ENCODE measurements at places on chromosomes 3 and 15.

DNA sequence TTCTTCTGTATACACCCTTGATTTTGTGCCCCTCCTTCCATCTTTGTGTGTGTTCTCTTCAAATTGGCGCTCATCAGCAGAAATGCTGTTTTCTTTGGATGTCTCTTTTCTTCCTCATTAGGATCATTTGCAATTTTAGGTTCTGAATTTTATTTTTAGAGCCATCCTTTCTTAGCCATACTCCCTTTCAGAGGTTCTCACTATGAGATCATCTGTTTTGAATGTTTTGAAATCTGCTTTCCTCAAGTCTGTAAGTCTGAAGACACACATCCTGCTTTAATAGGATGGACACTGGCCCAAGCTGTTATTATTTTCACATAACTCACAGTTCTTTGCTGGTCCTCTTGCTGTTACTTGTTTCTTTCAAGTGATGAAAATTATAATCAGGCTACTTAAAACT, 124.8 kb downstream of the BDH1 start:
- no peak for DNase-seq

DNA sequence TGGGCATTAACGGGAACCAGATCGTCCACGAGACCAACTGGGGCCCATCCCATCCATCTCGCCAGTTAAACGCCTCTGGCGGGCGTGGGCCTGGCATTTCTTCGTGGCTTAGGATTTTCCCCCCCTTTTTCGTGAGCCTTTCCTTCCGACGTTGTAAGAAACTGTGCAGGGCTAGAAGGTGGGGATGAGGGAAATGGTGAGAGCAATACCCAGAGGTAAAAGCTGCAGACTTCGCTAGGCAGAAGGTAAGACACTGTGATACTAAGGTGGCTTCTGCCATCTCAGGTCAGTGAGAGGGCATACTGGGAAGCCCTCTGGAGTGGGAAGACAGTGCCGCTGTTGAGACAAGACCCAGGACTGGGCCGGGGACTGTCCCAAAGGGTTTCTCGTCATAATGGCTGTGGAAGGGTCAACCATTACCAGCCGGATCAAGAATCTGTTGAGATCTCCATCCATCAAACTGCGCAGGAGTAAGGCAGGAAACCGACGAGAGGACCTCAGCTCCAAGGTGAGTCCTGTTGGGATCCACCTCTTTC, 666 bp downstream of the MAPKBP1 start:
- DNase-seq = peak; percentile 7

DNA sequence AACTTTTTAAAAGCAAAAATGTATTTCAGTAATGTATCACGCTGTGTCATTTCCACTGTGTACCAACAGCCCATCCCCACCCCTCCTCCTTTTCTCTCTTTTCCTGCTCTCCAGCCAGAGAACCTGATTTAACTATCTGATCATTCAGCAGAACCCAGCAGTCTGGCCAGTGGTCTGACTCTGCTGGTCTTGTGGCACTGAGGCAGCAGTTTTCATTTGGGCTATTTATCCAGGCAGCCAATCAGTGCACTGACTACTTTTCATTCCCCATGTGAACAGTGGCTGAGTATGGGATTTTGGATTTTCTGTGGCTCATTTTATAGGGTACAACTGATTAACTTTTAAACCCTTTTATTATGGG, 56.3 kb downstream of the GPR171 start:
- DNase-seq = no peak

- no peak for DNase-seq
Observed at GRCh38 chr3:10560060-10560861, 54.9 kb upstream of the ATP2B2 start.

- DNase-seq = no peak
Observed at GRCh38 chr3:70822669-70823068, 510.2 kb upstream of the MDFIC2 start.

GRCh38 chr3:49411535-49411967, 225 bp downstream of the RHOA start:
- peak; percentile 56 for DNase-seq

GRCh38 chr3:190840146-190840545, 22.3 kb downstream of the GMNC start:
- no peak for DNase-seq

GRCh38 chr3:134552784-134553183, 66.9 kb downstream of the CEP63 start:
- no peak for DNase-seq

DNA sequence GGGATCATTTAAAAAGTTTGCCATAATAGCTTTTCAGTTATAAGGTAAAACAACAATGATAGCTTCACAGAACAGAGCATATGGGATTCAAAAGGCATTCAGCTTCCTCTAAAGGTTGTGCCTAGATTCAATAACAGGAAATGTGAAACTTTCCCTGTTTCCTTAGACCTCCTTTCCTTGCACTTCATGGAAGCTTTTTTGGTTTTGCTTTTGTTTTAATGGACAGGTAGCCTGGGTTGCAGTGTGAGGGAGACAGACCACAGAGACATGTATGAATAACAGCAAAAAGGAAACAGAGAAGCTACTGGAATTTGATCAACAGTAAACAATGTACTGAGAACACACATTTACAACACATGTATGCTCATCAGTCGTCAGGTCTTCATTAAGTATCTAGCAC, 2.3 kb upstream of the TNFAIP8L3 start:
- DNase-seq = no peak

DNA sequence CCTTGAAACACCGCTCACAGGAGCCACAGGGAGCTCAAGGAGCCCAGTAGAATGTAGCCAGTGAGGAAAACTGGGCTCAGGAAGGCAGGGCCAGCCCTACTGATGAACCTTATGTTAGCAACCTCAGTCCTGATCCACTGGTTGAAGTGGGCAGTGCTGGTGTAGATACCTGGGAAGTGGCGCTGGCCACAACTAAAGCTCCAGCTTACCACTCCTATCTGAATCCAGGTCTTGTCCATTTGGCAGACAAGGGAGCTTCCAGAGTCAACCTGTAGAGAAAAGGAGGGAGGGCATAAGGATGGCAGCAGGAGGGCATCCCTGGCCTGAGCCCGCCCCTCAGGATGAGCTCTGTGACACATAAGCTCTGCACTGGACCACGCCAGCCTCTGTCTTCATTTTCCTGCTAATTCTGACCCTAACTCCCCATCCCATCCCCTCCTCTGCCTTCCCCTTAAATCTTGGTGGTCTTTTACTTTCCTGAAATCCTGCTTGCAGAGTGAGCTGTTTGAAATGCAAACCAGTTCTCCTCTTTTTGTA, 2.1 kb upstream of the PRSS50 start:
- DNase-seq = no peak

DNA sequence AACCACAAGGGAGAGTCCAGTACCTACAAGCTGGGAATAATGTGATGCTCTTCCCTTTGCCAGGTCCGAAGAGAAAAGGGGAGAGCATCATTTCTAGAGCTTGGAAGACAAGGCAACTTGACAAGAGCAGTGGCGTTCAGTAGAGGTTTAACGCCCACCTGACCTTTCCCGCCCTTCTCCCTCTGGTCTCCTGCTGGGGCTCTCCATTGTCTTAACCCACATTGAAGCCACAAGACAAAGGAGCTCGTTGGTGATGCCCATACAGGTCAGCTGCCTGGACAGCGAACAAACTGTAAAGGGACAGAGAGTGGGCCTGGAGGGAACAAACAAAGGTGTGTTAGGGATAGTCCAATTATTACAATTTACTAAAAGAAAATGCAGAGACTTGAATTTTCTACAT, 13.1 kb upstream of the DUT start:
- no peak for DNase-seq

DNA sequence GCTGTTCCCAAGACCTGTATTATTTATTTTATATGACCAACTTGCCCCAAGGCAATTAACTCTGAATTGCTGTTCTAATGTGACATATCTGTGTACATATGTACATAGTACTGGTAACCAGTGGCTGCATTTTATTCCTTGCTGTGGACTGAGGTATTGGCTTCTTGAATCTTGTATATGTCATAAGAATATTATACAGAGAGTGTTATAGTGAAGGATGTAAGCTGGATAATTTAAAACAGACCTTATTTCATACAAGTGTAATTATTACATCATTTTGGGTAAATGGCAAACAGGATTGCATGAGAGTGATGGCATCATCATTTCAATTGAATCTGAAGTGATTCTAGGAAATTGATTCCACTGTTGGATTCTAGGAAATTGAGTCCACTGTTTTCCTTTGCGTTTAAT, 32.9 kb downstream of the B3GALNT1 start:
- DNase-seq = no peak

- DNase-seq = no peak
Observed at GRCh38 chr3:132622761-132623160, 25.7 kb downstream of the ACKR4 start.

GRCh38 chr3:197522183-197522715, 33.5 kb downstream of the BDH1 start:
- no peak for DNase-seq

DNA sequence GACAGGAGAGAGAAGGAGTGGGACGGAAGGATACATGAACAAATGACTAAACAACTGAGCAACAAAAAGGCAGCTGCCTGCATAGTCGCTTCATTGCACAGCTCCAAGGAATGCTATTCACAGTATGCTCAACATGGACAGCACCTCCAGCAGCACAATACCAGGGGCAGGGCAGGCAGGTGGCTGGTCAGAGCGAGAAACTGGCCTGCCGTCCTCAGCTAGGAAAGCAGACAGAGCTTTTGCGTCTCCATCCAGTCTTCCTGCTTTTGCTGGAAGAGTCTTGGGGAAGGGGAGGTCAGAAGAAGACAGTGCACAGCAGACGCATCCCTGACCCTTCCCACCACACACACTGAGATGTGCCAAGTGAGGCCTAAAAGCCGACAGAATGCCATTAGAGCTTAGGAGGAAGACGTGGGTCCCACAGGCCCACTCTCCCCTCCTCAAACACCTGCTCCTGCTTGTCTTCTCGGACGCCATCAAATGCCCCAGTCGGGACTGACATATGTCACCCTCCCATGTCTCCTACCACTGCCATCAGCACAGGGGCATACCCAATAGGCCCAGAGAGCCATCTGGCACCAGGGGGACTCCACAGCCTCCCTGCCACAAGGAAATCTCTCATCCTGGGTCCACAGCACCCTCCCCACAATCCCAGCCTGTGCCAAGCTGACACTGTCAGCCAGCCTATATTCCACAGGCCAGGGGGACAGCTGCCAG, 3.9 kb downstream of the RAB6B start:
- DNase-seq = no peak

GRCh38 chr15:65612616-65612946, 1.6 kb upstream of the INTS14 start:
- no peak for DNase-seq

- DNase-seq = no peak
Observed at GRCh38 chr3:27800261-27800660, 78.1 kb upstream of the EOMES start.
